ENCODE measurements at places on chromosomes 3 and 15. TPM values are rescaled to one million over a fixed set of nuclear protein-coding genes. Genes with fewer than 3 reads are reported as not detected.

Gene MYH15
- total RNA-seq = 0.28 TPM

Gene RNF111
- total RNA-seq = 37.2 TPM

- no peak overlapping the region for H3K4me3 ChIP-seq
- no peaks in the 10 kb centered on the region for H3K27me3 ChIP-seq
- H3K27ac ChIP-seq = no peak overlapping the region
Observed at GRCh38 chr3:106331636-106332035, 462.8 kb upstream of the CBLB start.

- no peaks in the 10 kb centered on the region for H3K27me3 ChIP-seq
- H3K27ac ChIP-seq = peak overlapping the region; percentile 67
- H3K4me3 ChIP-seq = no peak overlapping the region
- peaks cover 83% of the 10 kb centered on the region for H3K36me3 ChIP-seq
Observed at GRCh38 chr15:72760590-72761260, 22.8 kb downstream of the ADPGK start.

DNA sequence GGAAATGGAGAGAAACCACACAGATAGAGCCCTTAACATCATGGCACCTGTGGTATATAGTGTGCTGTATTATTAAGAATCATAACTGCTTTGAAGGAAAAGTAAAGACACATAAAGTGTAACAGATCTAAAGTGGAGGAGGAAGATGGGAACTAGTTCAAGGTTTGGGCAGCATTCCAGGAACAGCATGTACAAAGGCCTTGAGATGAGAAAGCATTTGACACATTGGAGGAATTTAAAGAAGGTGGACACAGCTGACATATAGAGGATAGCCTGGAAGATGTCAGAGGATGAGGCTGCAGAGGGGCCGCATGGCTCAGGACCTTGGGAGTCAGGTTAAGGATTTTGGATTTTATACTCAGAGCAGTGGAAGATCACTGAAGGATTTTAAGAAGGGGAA, 39.0 kb downstream of the LRTM1 start:
- no peak overlapping the region for H3K27ac ChIP-seq
- H3K4me1 ChIP-seq = no peaks in the 10 kb centered on the region
- H3K4me3 ChIP-seq = no peak overlapping the region
- H3K36me3 ChIP-seq = no peaks in the 10 kb centered on the region
- no peak for DNase-seq

DNA sequence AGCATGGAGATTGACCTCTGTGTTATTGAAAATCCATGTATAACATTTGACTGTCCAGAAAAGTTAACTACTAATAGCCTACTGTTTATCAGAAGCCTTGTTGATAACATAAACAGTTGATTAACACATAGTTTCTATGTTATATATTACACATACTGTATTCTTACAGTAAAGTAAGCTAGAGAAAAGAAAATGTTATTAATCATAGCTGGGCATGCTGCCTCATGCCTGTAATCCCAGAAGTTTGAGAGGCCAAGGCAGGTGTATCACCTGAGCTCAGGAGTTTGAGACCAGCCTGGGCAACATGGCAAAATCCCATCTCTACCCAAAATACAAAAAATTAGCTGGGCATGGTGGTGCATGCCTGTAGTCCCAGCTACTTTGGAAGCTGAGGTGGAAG, 163.3 kb downstream of the EPHA6 start:
- no peak for DNase-seq
- H3K27ac ChIP-seq = no peak overlapping the region
- H3K4me3 ChIP-seq = no peak overlapping the region

Gene CDV3
- total RNA-seq = 198 TPM

Gene ERICH6
- 0.38 TPM for total RNA-seq

Gene GOLGA8N
- total RNA-seq = 13.8 TPM

- DNase-seq = no peak
- H3K27me3 ChIP-seq = peaks cover 1% of the 10 kb centered on the region
- no peaks in the 10 kb centered on the region for H3K4me1 ChIP-seq
- H3K27ac ChIP-seq = no peak overlapping the region
Observed at GRCh38 chr15:57503911-57504598, 87.6 kb upstream of the MYZAP start.

DNA sequence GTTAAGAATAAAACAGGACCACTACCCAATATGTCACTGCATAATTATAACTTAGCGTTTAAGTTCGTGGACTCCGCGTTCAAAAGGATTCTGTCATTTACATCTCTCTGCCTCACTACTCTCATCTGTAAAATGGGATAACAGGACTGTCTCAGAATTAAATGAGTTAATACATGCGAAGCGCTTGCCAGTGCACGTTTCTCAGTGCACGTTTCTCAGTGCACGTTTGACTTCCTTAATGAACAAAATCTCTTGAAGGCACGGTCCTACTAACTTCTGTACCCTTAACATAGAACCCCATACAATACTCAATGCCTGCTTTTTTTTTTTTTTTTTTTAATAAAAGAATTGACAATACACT, 499 bp downstream of the RABL3 start:
- H3K4me1 ChIP-seq = peaks cover 46% of the 10 kb centered on the region
- peaks cover 33% of the 10 kb centered on the region for H3K36me3 ChIP-seq
- no peak for DNase-seq
- peak overlapping the region; percentile 80 for H3K4me3 ChIP-seq

DNA sequence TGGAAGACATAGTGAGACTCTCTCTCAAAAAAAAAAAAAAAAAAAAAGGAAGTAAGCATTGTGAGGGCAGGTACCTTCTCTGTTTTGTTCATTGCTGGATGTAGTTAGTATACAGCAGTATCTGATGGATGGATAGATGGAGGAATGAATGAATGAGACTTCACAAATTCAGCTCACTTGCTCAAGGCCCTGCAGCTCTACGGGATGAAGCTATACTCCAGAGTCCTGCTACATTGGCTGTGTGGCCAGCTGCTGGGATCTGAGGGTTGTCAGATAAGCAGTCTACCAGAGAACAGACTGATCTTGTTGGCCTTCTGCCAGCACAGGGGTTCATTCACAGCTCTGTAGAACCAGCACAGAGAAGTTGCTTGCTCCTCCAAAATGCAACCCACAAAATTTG, 35.0 kb downstream of the MLH1 start:
- H3K36me3 ChIP-seq = peaks cover 74% of the 10 kb centered on the region
- no peak overlapping the region for H3K4me3 ChIP-seq
- DNase-seq = no peak
- H3K27ac ChIP-seq = no peak overlapping the region

Gene CRYGS
- total RNA-seq = 4.8 TPM

GRCh38 chr15:99399061-99399460, 147.8 kb downstream of the LRRC28 start:
- peaks cover 16% of the 10 kb centered on the region for H3K27me3 ChIP-seq
- no peak overlapping the region for H3K27ac ChIP-seq
- peaks cover 9% of the 10 kb centered on the region for H3K4me1 ChIP-seq
- H3K36me3 ChIP-seq = peaks cover 6% of the 10 kb centered on the region
- H3K4me3 ChIP-seq = no peak overlapping the region

GRCh38 chr3:14244521-14245247, 66.1 kb downstream of the LSM3 start:
- H3K36me3 ChIP-seq = no peaks in the 10 kb centered on the region
- H3K4me1 ChIP-seq = no peaks in the 10 kb centered on the region
- DNase-seq = no peak
- peaks cover 11% of the 10 kb centered on the region for H3K27me3 ChIP-seq
- H3K4me3 ChIP-seq = no peak overlapping the region

DNA sequence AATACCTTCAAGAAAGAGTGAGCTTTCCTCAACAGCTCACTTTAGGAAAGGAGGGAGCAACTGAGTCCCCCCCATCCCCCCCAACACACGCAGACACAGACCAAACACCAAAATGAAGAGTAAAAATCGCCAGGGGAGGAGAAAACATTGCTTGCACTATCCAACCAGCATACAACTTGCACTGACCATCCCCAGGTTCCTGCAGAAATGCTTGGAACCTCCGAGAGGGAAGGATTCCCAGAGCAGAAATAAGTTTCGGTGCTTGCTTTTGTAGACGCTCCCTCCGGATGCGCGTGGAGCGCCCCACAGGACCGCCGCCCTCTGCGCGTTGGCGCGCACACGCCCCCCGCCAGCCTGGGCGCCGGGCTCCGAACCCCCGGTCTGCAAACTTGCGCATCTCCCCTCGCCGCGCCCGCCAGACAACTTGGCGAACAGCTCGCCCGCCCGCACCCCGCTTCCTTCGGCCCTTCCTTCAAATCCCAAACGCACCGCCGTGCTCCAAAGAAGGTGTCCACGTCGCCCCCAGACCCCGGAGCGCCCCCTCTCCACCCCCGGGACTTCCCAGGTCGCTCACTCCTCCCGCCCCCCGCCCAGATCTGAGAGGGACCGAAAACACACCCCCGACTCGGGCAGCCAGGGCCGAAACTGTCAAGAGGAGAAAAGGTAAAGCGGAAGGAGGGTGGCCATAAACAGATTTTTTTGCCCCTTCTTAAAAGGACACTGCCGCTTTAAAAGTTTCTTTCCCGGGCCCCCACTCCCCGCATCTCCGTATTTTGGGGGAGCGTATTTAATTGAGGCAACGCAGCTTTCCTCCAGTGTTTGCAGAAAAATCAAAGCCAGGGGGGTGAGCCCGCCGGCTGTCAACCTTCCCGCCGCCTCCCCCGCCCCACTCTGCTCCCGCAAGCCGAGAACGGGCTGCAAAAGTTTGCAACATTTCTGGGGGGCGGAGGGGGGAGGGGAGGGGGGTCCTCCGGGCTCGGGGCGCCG, 859 bp downstream of the RORA start:
- peaks cover 3% of the 10 kb centered on the region for H3K4me1 ChIP-seq
- peaks cover 62% of the 10 kb centered on the region for H3K27me3 ChIP-seq
- H3K27ac ChIP-seq = no peak overlapping the region

DNA sequence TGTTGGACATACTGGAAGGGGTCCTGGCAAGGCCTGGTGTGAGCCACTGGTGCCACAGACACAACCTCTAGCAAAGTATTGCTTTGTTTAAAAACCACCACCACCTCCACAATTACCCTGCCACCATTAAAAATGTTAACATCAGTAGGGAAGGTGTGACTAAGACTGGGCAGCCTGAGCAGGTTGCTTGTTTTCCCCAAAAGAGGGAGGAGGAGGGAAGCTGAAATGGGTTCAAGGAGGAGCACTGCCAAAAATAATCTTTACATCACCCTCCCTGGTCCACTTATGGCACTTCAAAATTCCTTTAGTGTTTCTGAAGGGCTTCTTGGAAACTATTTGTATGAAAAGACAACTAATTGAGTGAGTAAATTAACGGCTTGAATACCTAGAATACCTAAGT, 99.8 kb upstream of the FGF7 start:
- H3K27me3 ChIP-seq = no peaks in the 10 kb centered on the region
- no peak overlapping the region for H3K27ac ChIP-seq
- no peak overlapping the region for H3K4me3 ChIP-seq
- no peak for DNase-seq

Gene CCNL1
- total RNA-seq = 223 TPM

Gene NR2F2
- total RNA-seq = not detected

Gene MLF1
- 1.0 TPM for total RNA-seq

- no peak for DNase-seq
- H3K27me3 ChIP-seq = peaks cover 4% of the 10 kb centered on the region
- peaks cover 10% of the 10 kb centered on the region for H3K4me1 ChIP-seq
- H3K36me3 ChIP-seq = no peaks in the 10 kb centered on the region
- no peak overlapping the region for H3K27ac ChIP-seq
- H3K4me3 ChIP-seq = no peak overlapping the region
Observed at GRCh38 chr3:30332196-30333021, 274.0 kb upstream of the TGFBR2 start.

DNA sequence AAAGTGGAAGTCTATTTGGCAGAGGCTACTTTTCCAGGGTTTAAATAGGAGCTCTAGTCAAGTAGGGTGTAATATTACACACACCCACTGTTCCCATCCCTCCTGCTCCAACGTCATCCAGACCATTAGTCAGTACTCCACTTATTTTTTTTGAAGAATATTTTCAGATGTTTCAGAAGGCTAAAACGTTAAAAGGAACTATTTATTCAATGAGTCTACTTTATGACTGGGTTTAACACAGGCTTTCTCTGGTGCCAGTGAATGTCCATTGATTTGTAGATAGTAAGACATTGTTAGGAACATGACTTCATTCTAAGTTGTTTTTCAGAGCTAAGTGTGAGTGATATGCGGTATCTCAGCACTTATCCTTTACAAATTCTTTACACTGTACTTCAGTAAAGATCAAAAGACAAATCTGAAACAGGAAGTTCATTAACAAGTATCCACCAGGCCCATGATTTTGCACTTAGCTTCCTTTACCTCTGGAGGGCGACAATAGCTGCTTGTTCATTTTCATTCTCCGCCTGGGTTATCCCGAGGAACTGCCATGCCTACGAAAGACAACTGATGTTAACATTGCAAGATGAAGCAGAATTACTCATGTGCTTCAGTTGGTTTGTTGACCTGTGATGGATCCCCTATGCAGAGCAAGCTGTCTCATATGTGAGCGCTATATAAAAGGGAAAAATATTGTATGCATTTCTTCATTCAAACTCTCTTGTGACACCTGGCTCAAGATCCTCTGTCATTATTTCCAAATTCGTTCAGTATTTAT, 158.7 kb downstream of the USP13 start:
- peaks cover 2% of the 10 kb centered on the region for H3K4me1 ChIP-seq
- no peak overlapping the region for H3K27ac ChIP-seq
- H3K36me3 ChIP-seq = no peaks in the 10 kb centered on the region

DNA sequence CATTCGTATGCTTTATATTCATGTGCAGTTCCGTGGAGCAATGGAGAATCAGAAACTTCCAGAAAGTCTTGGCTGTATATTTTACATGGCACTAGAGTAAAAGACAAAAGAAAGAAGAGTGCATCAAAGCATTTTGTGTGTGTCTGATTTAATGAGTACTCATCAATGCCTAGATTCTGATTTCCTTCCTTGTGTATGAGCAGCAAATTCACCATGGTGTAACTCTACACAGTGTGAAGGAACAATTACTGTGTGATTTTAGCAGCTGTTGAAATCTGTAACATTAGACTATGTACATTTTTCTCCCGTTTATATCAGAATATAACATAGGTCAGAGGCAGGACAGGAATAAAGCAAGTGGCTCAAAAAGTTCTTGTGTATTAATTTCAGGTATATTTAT, 102.0 kb upstream of the TSC22D2 start:
- DNase-seq = no peak
- H3K27me3 ChIP-seq = peaks cover 43% of the 10 kb centered on the region
- no peaks in the 10 kb centered on the region for H3K4me1 ChIP-seq
- H3K27ac ChIP-seq = no peak overlapping the region

DNA sequence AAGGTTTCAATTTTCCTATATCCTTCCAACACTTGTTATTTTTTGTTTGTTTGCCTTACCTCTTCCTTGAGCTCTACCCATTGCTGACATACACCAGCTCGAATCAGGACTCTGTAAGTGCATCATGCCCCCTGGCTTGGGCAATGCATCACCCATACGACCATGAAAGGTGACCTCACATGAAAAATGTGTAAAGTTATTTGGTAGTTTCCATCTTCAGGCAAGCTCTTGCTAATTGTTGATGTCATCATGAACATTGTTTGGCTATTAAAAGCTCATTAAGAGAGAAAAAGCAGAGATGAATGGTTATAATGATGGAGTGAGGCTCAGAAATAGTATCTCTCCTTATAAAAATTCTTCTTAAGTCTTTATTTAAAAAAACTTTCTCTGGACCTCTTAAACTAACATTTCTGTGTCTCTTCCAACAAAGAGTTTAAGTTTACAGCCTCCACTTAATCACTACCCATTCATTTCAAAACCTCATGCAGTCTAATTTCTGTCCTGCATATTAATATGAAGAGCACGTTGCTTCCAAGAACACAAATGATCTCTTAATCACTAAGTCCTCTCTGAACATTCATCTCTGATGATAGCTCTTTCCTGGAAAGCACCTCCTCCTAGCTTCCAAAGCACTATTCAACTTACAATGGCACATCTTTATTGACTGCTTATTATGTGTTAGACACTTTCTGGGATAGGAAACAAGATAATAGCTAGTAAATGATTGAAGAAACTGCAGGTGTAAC, 236.3 kb downstream of the NFKBIZ start:
- H3K4me3 ChIP-seq = no peak overlapping the region
- no peak for DNase-seq
- H3K4me1 ChIP-seq = peaks cover 28% of the 10 kb centered on the region
- peaks cover 23% of the 10 kb centered on the region for H3K36me3 ChIP-seq
